ENCODE measurements at places on chromosomes 2 and 18.

- peak; percentile 11 for DNase-seq
Observed at GRCh38 chr2:168424112-168424951, 31.7 kb upstream of the CERS6 start.

DNA sequence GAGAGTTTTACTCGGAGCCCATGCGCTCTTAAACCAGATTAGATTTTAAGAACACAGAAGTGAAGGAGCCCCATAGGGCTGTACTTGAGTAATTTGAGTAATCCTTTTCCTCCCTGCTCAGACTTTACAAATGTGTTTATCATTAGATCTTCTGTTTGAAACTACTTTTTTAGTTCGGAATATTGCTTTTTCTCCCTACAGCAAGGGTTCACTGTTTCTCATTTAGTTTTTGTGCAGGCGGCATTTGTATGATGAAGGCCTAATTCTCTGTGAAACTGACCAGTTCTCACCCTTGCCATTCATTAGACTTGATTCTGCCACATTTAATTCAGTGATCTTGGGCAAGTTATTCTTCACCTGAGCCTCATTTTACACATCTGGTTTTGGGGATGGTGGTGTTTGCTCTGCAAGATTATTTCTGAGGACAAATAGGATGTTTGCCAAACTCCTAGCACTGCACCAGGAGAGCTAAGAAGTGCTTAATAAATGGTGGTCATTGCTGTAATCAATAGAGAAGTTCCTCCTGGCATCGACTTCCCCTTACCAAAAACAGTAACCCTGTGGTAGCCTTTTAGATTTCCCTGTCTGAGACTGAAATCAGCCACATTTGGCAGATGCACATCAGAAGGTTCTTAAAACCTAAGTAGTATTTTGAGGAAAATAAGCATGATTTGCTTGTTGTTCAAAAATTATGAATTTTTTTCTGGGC, 2.2 kb downstream of the B3GNT2 start:
- DNase-seq: peak; percentile 39

DNA sequence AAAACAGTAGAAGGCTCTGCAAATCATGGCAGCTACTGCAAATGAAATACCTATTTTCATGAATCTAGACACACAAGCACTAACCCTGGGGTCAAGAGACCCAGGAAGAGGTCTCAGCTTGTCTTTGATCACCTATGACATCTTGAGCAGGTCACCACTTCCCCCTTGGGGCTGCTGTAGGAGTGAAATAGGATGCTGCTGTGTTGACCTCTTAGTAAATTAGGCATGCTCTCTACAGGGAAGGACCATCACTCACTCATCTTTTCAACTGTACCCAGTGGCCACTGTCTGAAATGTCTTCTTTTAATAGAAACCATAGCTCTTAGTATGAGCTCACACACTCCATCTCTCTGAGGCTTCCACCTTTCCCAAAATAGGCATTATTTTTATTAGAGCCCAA, 83.8 kb downstream of the NCK2 start:
- no peak for DNase-seq

GRCh38 chr2:33047939-33048338, 101.2 kb downstream of the LTBP1 start:
- DNase-seq: no peak

- no peak for DNase-seq
Observed at GRCh38 chr2:105427485-105427884, 28.6 kb upstream of the FHL2 start.

DNA sequence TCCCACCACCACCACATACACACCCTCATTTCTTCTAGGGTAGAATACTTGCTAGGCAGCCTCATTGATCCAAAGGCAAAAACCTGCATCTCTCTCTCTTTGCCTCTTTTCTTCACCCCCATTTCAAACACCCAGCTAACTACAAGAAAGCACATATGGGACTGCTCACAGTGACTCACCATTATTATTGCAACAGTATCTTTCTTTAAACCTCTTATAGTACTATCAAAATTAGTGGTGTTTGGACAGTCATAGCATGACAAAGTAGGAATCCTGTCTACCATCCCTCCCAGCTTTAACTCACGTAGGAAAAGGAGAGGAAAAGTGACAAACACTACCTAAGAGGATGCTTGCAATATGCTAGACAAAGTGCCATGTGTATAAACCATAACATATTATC, 422.5 kb upstream of the CRIM1 start:
- no peak for DNase-seq

GRCh38 chr2:176398243-176399073, 129.2 kb downstream of the MTX2 start:
- no peak for DNase-seq

GRCh38 chr2:43080571-43081021, 145.8 kb downstream of the ZFP36L2 start:
- no peak for DNase-seq

GRCh38 chr2:196293751-196294515, 122.6 kb upstream of the STK17B start:
- no peak for DNase-seq

- DNase-seq: no peak
Observed at GRCh38 chr18:2410688-2411087, 160.6 kb downstream of the METTL4 start.

DNA sequence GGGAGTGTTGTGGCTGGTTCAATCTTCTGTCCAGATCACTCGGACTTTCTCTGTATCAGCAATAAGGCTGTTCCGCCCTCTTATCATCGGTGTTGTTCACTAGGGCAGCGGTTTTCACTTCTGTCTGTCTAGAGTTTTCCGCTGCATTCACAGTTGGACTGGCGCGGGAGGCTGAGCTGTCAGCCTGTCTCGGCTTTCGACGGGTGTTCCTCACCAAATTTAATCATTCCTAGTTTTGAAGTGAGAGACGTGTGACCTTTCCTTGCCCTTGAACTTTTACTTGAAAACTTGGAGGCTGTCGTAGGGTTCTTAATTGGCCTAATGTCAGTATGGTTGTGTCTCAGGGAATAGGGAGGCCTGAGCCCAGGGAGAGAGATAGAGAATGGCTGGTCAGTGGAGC, 108.3 kb downstream of the NFATC1 start:
- no peak for DNase-seq

- DNase-seq: no peak
Observed at GRCh38 chr2:128379021-128380015, 60.6 kb upstream of the HS6ST1 start.

GRCh38 chr2:119255760-119256581, 32.3 kb downstream of the STEAP3 start:
- no peak for DNase-seq

DNA sequence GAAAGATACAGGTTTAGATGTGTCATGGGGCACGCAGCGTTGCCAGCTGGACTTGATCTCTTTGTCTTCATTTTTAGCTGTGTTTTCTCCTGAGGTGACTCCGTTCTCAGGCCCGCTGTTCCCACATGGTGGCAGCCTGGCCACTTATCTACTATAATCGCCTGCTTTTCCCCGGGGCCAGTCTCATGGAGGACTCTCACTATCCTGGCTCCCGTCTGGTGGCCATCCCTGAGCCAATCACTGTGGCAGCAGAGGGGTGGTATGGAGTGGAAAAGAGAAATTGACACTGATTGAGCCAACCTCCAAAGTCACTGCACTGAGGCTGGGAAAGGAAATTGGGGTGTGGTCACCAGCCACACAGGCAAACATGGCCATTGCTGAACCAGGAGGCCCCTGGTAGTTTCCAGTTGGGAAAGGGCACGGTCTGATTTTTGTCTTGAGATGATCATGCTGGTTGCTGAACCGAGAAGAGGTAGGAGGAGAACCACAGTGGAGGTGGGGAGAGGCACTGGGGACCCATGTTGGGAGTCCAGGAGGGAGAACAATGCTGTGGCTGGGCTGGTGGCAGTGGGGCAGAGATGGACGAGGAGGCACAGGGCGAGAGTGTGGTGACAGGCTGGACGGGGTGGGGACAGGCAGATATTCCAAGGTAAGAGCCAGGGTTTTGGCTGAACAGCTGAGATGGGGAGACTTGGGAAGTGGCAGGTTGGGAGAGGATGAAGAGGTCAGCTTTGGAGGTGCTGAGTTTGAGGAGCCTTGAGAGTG, 45.6 kb downstream of the KCNIP3 start:
- no peak for DNase-seq

DNA sequence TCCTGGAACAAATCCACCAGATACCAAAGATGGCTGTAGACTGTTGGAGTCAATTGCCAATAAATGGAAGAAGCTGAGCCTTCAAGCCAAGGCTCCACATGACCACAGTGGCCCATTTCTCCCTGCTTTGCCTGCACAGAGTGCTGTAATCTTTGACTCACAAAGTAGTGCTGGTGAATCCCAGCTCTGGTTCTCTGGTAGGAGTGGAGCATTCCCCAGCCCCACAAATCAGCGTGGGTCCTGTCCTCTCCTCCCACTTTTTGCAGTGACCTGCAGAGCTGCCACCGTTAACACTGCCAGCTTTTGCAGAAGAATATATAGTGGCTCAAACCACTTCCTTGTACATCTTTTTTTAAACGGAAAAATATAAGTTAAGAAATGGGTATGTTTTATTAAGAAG, 93.9 kb downstream of the MGAT5 start:
- DNase-seq: no peak

DNA sequence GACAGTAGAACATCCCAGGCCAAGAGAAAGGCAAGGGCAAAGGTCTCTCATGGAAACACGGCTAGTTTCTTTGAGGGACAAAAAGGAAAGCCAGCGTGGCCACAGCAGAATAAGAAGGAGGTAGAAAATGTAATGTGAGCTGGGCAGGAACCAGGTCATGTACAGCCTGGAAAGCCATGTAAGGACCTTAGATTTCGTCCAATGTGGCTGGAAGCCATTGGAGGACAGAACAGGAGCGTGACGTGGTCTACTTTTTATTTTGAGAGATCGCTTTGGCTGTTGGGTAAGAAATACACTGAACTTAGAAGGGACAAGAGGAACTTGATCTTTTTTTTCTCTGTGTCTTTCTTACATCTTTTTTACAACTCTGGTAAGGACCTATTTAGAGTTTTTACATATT, 57.8 kb upstream of the ANKRD44 start:
- no peak for DNase-seq

DNA sequence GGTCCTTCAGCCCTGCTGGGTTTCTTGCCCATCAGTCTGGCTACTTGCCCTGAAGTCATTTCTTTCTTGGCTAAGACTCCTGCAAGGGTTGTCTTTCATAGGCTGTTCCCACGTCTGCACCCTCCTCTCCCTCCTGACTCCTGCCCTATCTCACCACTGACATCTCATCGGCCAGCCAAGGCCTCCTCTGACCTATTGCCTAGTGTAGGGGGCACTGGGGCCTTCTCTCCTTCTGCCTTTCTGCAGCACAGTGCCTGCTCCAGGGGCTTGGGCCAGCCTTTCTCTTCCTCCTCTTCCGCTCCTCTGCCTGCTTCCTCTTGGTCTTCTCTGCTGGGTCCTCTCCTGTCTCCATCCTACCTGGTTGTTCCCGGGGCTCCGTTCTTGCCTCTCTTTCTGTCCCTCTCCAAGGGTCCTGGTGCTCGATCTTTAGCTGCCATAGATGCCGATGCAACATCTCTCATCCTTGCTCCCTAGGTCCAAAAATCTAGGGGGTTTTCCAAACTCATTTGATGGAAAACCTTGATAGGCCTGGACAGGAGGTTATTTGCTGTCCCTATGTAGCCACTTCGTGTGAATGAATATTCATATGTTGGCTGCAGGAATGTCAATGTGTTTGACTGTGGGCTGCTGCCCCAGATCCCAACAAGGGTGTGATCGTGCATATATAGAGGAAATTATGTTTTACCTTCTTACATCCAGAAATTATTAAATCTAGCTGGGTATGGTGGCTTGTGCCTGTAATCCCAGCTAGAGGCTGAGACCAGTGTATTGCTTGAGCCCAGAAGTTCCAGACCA, 9.7 kb upstream of the NT5DC4 start:
- DNase-seq: no peak

- no peak for DNase-seq
Observed at GRCh38 chr2:122423934-122424333, 668.5 kb downstream of the TSN start.

DNA sequence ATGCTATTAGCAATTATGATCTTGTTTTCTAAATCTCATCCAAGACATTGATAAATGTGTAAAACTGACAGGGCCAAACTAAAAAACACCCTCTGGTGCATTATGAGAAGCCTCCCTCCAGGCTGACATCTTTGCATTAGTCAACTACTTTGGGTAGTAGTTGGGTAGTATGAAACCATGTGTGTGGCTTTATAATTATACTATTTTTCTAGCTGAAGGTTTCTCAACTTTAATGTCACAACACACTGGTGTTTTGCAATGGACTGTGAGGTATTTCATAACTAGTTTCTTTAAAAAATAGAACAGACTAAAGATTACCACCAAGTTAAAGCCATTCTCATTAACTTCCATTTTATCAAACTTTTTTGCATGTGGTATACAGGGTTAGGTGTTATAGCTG, 73.1 kb upstream of the RBMS1 start:
- DNase-seq: no peak

DNA sequence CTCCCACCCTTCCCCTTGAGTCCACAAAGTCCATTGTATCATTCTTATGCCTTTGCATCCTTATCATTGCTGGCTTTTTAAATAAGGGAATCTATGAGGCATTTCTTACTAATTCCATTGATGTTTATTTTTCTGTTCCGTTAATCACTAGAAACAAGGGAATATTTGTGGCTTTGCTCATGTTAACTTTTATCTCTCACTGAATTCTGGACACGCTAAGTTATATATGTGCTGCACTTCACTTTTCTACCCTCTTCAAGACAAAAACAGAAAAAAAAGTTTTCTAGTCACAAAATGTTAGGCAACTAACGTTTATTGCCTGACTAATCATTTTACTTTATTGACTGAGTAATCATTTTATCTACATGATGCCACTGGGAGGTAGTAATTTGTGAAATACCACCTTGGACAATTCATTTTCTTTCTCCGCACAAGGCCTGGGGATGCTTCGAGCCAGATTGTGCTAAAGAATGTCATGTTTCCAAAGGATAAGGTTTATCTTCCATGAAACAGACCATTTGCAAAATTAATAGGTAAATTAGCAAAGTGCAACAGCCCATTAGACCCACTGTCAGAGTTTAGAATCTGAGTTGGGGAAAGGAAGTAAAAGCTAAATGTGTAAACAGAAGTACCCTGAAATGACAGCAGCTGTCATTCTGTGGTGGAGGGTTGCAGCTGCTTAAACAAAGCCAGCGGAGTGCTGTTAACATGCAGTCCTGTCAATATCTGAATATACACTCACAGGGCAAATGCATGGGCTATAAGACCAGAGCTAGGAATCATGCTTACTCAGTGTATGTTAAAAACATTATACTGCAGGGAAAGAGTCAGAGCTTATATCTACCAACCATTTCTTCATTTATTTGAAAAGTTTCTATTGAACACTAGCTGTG, 658.7 kb downstream of the CNTNAP5 start:
- DNase-seq: no peak

GRCh38 chr18:8762968-8763367, 57.6 kb downstream of the MTCL1 start:
- no peak for DNase-seq

- DNase-seq: no peak
Observed at GRCh38 chr2:131153529-131153928, 48.4 kb downstream of the PLEKHB2 start.

All from activated CD4-positive, alpha-beta T cell treated with anti-CD3 and anti-CD28 coated beads, Interleukin-2, amount 50 U/mL, for 16 hours (primary cell).